NAMALWA (cell line): ENCODE measurements at places on chromosomes 4 and X.

- no peak for DNase-seq
Observed at GRCh38 chr4:23455456-23456158, 434.2 kb downstream of the PPARGC1A start.

- no peak for DNase-seq
Observed at GRCh38 chr4:158826882-158827281, 58.1 kb downstream of the FNIP2 start.

GRCh38 chr4:103496800-103497199 lies 223.0 kb downstream of the TACR3 start:
- DNase-seq: no peak

DNA sequence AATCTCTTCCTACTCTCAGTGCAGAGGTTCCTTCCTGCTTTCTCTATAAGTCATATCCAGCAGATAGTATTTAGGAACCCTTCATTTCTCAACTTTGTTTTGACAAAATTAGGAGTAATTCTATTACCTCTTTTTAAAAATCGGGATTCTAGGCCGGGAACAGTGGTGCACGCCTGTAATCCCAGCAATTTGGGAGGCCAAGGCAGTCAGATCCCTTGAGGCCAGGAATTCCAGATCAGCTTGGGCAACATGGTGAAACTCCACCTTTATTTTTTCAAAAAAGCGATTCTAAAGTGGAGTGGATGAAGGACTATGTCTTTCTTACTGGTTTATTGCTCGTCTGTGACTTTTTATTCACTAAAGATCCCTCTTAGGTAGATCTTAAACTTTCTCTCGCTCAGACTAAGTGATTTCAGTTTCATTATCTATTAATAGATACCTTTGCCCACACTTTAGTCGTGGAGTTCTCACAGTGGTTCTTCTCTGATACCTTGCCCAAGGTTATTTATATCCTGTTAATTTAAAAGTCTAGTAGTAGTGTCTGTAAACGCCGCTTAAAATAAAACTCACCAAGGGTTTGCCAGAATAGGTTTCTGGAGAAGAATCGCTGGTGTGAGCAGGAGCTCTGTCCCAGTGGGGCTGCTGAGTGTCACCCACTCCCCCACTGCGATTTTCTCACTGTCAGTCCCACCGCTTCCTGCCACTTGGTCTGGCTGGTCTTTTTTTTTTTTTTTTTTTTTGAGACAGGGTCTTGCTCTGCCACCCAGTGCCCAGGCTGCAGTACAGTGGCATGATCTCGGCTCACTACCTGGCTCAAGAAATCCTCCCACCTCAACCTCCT lies 27.0 kb upstream of the TMEM131L start:
- DNase-seq: peak; percentile 88

- DNase-seq: peak; percentile 60
Observed at GRCh38 chr4:112951362-112952312, 97.8 kb upstream of the ANK2 start.

GRCh38 chr4:168867128-168867527 lies 142.9 kb downstream of the CBR4 start:
- DNase-seq: no peak
